ENCODE measurements at places on chromosomes 13 and 19.

- no peak for DNase-seq
Observed at GRCh38 chr19:8544168-8544567, 30.2 kb upstream of the ZNF414 start.

DNA sequence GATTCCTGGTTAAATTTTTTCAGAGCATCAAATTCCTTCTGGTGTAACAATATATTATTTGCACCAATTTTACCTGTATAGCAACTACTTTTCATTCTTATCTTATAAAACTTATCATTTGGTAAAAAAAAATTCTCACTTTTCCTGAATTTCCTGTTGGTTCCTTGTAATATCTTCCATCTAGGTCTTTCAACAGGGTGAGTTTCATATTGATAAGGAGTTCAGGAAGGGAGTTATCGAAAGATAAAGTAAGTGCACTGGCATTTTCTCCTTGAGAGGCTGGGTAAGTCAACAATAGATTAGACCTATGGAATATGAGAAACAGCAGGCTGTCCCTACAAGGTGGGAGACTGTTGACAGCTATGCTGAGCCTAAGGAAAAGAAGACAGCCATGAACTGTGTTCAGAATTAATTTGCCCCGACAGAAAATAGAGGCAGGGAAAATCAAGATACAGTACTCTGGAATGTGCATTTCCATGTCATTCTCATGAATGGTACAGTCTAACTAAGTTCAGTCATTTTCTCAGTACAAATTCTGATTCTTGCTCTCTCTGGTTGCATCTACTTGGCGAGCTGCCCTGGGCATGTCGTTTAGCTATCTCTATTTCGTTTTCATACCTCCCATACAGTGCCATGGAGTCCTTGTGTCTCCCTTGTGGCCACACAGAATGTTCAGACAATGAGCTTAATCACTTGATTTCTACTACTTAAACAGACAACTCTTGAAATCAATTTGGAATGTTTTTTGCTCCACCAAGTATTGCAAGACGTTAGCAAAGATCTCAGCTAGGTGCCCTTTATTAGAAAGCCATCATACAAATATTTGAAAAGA is 9.9 kb downstream of the IGFL1 start:
- no peak for DNase-seq

GRCh38 chr13:83722443-83722842 is 159.8 kb downstream of the SLITRK1 start:
- DNase-seq = no peak

DNA sequence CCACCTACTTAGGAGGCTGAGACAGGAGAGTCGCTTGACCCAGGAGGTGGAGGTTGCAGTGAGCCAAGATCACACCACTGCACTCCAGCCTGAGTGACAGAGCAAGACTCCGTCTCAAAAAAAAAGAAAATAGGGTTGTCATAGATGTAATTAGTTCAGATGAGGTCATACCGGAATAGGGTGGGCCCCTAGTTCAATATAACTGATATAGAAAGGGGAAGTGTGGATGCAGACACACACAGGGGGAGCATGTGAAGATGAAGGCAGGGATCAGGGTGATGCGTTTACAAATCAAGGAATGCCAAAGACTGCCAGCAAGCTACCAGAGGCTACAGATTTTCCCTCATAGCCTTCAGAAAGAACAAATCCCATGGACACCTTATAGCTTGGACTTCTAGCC is 24.3 kb upstream of the EEF1AKMT1 start:
- no peak for DNase-seq

DNA sequence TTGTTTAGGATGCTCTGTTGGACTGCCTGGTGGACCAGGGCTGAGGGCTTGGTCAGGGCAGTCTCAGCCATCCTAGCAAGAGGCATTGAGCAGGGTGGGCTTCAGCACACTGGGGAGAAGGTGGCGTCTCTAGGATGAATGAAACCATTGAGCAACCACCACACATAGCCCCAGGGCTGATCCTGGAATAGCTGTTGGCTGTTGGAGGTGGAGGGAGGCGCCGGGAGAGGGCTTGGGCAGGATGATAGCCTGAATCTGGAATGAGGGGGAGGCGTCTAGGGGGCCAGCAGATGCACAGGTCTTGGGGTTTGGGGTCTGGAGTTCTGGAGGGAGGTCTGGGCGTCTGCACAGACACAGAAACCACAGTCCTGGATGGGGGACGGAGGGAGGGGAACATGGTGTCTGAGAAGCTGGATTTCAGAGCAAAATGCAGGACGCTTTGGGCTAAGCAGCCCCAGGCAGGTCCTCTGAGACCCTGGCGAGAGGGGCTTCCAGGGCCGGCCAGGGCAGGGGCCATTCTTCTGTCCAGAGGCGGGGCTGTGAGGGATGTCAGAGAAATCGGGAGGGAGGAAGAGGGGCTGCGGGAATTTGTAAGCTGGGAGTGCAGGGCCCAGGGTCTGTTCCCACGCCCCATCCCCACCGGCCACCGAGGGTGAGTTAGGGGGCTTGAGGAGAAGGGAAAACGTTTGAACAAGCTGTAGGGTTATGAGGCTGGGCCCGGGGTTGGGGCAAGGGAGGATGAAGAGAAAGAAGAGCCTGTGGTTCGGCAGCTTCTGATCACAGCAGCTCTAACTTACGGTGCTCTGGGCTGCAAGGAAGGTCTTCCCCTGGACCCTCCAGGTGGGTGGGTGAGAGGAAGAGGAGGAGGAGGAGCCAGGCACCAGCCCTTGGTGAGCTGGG is 5.2 kb downstream of the TRAPPC5 start:
- DNase-seq = no peak

DNA sequence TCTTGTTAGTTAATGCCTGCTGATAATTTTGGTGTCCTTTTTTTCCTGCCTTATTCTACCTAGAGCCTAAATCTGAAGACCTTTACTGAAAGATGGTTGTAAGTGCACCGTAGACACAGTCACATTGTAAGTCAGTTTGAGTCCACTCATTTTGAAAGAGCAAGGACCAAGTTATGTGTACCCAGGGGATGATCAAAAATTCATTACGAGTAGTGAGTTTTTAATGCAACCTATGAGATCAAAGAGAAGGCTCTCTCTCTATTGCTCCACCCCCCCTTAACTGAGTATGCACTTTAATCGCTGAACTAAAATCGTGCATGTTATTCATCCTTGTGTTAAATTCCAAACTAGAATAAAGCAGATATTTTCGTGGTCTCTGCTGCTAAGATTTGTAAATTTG is 1.8 kb downstream of the RAP2A start:
- no peak for DNase-seq

DNA sequence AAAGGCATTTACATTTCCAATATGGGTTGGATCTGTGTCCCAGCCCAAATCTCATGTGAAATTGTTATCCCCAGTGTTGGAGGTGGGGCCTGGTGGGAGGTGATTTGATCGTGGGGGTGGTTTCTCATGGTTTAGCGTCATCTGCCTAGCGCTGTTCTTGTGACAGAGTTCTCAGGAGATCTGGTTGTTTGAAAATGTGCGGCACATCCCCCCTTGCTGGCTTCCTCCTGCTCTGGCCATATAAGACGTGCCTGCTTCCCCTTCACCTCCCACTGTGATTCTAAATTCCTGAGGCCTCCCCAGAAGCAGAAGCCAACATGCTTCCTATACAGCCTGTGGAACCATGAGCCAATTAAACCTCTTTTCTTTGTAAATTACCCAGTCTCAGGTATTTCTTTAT is 126.2 kb upstream of the FNDC3A start:
- DNase-seq = no peak
